Breast epithelium (tissue), 4 donors: ENCODE measurements at places on chromosomes 5 and 9. TPM values are rescaled to one million over a fixed set of nuclear protein-coding genes. Genes with fewer than 3 reads are reported as not detected.

DMXL1 gene
- 60.3 TPM for total RNA-seq

DOK3 gene
- total RNA-seq = 6.6 TPM

HSPA4 gene
- 67.2 TPM for total RNA-seq

DNA sequence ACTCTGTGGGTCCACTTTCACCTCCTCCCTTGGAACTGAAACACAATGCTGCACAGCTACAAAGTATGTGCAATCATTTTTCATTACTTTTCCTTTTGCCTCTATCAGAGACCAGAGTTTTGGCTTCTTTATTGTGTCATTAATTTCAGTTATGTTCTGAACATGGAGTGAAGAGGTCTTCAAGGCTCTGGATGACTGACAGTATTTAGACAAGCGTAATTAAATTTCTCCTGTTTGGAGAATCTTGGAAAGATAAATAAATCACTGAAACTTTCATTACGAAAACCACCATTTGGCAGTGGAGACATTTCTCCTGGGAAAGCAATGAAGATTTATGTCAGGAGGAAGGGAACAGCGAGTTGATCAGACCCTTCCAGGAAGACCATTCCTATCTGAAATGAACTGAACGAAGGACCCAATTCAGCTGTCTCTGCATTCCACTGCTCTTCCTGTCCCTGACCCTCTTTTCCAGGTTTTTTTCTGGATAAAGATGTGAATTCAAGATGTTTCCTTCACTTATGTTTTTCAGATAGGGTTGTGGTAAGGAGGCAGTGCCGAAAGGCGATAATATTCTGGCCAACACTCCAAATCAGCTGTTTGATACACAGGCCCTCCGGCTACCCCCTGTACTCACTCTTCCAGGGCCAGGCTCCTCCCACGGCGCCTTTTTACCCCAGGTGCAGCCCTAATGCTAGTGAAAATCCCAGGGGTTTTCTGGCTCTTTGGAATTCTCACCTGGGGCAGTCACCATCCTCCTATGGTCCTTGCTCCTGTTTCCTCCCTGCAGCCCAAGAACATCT lies 77.2 kb upstream of the OSMR start:
- no peaks in the 10 kb centered on the region for H3K27me3 ChIP-seq
- no peaks in the 10 kb centered on the region for H3K4me1 ChIP-seq
- no peak for DNase-seq
- no peaks in the 10 kb centered on the region for H3K36me3 ChIP-seq

DNA sequence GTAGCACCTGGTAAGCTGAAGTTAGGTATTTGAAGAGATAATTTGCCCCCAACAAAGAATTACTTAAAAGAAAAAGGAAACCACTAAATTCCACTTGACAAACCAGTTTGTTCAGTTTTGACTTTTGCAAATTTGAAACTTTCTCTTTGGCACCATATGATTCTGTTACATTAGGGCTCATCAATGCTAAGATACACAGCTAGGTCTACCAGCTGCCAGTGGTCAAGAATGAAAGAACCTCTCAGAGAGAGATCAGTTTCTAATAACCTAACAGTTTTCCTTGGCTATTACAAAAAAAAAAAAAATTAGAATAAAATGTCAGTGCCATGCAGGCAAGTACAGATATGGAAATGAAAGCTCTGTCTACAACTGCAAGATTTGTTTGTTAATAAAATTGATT lies 92.3 kb downstream of the CAAP1 start:
- no peak overlapping the region for H3K27ac ChIP-seq
- DNase-seq = no peak
- no peaks in the 10 kb centered on the region for H3K4me1 ChIP-seq

- H3K36me3 ChIP-seq = no peaks in the 10 kb centered on the region
- no peaks in the 10 kb centered on the region for H3K4me1 ChIP-seq
- H3K4me3 ChIP-seq = no peak overlapping the region
- DNase-seq = no peak
These were observed 17.2 kb upstream of the GCNT1 start for GRCh38 chr9:76441551-76442322.

GRCh38 chr9:21357479-21358460 lies 7.1 kb upstream of the IFNA6 start:
- no peaks in the 10 kb centered on the region for H3K4me1 ChIP-seq
- no peaks in the 10 kb centered on the region for H3K27me3 ChIP-seq
- no peak for DNase-seq
- H3K36me3 ChIP-seq = no peaks in the 10 kb centered on the region
- H3K27ac ChIP-seq = no peak overlapping the region
